ENCODE measurements at places on chromosomes 4 and X. TPM values are rescaled to one million over a fixed set of nuclear protein-coding genes. Genes with fewer than 3 reads are reported as not detected.

- DNase-seq, result no peak
Measured at GRCh38 chr4:73194064-73194463, 64.5 kb downstream of the ANKRD17 start.

DNA sequence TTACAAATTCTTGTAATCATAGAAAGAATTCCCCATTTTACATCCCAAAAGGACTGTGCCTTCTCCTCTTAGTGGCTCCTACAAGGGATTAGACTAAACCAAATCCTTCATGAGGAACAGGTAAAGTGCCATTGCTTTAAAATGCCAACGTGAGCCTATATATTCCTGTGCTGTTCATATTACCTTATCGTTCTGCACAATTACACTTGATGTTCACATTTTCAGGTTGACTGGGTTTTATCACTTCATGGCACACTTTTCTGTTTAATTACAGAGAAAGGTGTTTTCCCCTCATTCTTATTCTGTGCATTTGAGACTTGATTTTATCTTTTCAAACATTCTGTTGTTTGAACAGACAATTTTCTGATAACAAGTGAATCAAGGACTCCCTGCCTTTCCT is 645.6 kb upstream of the FTHL17 start:
- DNase-seq, result no peak

DNA sequence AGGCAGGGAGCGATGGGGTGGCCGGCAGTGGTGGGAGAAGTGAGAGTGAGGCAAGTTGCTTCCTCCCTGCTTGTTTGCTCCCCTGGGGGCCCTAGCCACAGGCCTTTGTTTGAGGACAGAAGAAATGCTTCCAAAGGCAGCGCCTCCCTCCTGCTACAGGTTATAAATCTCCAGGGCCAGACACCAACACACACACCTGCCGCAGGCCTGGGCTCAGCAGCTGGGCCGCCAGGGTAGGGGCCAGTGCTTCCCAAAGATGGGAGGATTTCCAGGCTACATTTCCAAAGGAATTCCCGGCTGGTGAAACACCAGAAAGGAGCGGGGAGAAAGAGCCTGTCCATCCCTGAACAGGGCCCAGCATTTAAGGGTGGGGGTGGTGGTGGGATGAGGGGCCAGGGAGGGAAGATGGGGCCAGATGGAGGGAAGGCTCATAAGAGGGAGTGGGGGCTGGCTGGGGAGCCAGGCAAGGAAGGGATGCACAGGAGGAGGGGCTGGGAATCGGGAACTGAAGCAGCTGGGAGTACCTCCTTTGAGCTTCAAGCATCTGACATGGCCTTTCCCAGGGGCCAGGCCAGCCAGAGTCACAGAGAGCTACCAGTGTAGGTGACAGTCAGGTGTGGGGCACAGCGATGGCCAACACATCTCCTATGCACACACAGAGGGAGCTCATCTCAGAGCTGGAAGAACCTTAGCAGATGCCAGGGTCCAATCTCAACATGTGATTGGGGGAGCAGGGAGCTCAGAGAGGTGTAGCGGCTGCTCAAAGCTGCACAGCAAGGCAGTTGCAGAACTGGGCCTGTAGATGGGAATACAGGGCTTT is 143.9 kb downstream of the PJA1 start:
- DNase-seq, result no peak

GRCh38 chr4:181860157-181860556 is 383.0 kb upstream of the TENM3 start:
- no peak for DNase-seq

DNA sequence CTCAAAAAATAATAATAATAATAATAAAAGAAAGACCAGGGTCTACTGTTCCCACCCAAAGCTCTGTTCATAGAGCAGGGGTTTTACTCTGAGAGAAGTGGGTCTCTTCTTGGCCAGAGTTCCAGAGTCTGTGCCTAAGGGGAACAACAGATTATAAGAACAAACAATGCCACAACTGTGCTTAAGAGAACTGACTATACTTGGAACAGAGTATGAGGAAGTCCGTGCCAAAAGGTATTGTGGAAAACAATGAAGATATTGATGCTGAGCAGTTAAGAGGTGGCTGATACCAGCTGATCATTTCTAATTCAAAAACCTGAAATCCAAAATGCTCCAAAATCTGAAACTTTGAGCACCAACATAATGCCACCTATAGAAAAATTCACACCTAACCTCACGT is 229.6 kb downstream of the FBXO8 start:
- DNase-seq, result no peak

DNA sequence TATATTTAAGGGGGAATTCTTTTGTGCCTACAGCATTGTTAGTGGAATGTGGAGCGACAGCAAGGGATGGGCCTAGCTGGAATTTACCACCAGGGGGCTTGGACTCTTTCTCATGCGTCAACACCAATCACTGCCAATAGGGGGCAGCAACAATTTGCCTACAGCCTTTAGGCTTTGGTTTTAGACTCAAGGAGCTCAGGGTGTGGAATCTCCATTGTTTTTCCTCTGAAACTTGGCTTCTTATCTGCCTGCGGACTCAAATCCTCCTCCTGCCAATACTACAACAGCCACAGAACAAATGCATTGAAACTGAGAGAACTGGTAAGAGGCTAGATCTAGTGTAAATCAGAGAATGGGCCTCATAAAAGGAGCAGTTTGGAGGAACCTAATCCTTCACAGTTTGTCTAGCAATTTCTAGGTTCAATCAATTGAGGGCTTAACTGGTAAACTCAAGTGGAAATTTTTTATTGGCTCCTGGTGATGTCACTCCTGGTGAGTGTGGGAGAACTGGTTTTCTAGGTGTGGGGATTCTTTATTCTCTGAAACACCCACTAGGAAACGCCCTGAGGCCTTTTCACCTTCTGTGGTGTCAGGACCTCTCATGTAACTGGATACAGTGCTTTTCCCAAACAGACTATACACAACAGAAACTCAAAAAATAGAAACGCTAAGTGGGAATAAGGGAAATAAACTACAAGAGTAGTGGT is 27.9 kb upstream of the TMSB4X start:
- DNase-seq, result peak; percentile 91

DNA sequence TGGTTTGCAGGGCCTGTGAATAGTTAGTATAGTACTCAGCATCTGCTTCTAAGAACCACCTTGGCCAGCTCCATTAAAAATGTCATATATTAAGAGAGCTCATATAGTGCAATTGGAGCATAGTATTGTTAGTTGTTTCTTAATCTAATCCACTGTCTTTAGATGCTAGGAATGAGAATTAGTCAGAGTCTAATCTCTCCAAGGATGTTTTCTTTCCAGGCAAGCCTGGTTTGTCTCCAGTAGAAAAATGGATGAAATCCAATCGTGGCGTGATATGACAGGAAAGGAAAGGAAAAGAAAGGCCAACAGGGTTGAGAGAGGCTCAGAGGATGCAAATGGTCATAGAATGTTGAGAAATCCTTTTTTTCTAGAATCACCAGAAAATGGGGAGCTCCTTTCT is 15.0 kb upstream of the TMEM164 start:
- no peak for DNase-seq

GRCh38 chrX:8946563-8946962 is 87.4 kb downstream of the FAM9B start:
- DNase-seq, result no peak

- no peak for DNase-seq
Measured at GRCh38 chrX:65582450-65583082, 48.0 kb upstream of the LAS1L start.

GRCh38 chr4:26298198-26298947 is 22.4 kb upstream of the RBPJ start:
- peak; percentile 17 for DNase-seq

DNA sequence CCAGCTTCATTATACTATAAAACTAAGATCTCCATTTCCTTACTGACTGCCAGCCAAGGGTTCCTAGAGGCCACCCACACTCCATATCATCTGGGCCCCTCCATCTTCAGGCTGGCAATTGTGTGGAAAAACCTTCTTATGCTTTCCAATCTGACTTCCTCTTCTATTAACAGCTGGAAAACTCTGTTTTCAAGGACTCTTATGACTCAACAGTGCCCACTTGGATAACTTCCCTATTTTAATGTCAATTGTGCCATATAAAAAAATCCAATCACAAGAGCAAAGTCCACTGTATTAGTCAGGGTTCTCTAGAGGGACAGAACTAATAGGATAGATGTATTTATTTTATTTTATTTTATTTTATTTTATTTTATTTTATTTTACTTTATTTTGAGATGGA is 41.0 kb upstream of the CPEB2 start:
- no peak for DNase-seq

DNA sequence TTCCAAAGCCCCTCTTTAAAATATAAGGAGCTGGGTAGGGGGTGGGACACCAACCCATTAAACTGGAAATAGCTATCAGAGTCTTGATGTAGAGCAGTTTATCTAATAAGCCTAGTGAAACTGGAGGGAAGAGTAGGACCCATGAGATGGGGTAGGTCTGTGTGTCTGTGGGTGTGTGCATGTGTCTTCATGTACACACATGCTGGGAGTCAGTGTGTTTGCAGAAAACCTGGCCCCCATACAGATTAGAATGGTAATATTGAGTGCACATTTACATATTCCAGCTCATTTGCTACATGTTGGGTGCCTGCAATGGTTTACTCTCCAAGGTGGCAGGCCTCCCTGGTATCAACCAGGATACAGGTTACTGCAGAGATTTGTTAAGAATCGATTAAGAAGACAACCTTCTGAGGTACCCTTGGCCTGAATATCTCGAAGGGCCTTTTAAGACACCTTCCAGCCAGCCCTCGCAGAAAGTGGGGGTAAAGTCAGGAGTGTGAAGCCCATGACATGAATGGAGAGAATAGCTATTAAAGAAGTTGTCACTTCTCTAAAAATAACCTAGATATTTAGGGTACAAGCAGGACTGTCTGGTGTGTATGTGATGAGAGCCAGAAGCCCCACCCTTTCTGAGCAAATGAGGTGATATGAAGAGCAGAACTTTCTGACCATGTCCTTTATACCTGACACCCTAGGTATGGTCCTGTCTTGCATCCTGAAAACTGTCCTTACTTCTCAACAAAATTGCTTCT is 75.7 kb upstream of the TEX13D start:
- no peak for DNase-seq

DNA sequence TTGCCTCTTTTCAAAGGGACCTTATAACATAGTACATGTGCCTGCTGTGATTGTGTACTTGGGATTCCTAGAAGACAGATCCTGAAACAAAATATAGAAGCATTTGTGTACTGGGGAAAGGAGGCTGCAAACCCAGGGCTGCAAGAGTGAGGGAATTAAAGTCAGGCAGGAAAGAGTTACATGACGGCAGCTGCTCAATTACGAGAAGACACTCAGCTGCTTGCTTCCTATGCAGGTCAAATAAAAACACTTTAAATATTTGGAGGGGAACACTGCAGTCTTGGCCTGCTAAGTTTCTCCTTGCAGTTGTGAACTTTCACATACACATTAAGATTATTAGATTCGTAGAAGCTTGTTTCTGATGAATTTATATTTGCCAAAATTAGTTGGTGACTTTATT is 191.9 kb upstream of the CXCL13 start:
- DNase-seq, result no peak

GRCh38 chrX:56728752-56729151 is 291 bp upstream of the NBDY start:
- no peak for DNase-seq

DNA sequence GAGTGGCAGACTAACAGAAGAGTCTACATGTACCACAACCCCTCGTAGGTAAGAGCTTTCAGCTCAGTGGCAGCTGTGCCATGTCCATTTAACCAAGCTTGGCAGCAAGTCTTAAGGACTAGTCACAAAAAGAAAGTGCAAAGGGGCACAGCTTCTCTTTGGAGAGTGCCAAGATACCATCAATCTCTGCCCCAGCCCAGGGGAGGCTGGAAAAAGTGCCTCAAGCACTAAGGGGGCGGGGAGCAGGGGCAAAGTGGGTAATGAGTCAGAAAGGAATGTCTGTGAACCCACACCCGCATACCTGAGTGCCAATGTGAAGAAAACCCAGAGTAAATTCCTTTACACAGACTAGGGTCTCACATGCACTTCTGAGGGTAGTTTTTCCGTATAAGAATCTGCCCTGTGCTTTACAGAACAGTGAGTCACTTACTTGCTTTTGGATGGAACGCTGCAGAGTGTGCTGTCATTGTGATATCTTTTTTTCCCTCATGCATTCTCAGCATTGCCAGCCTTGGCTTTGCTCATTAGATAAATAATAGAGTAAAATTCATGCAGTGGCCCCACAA is 219.8 kb downstream of the ZNF674 start:
- peak; percentile 86 for DNase-seq

DNA sequence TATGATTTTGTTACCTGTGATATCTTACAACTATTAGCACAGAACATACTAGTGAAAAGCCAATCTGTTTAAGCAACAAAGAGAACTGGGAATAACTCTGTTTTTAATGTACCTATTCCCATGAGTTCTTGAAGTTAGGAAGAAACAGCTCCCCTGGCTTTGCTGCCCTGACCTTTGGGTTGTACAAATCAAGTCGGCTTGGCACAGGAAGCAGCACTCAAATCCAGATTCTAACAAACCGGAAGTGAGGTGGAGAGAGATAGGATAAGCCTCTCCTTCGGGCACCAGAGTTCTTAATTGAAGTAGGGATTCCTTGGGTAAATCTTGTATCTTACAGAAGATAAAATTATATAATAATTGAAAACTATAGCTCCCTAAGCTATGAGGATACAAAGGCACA is 144.8 kb upstream of the CPEB2 start:
- no peak for DNase-seq

DNA sequence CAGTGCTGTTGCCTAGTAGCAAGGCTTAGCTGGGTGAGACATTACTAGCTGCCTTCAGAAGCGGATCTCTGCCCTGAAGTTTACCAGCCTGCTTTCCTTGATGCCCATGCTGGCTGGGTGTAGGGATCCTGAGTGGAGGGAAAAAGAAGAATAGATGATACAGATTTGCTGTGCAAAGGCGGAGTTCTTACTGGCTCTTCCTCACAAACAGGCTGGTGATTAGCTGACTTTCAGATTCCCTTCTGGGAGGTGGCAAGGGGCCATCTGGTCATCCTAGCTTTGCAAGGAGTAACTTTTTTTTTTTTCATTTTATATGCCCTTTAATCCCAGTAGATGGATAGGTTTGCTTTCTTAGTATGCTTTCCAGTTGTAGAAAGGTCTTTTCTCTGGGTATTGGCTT is 44.8 kb downstream of the SMARCA5 start:
- no peak for DNase-seq

DNA sequence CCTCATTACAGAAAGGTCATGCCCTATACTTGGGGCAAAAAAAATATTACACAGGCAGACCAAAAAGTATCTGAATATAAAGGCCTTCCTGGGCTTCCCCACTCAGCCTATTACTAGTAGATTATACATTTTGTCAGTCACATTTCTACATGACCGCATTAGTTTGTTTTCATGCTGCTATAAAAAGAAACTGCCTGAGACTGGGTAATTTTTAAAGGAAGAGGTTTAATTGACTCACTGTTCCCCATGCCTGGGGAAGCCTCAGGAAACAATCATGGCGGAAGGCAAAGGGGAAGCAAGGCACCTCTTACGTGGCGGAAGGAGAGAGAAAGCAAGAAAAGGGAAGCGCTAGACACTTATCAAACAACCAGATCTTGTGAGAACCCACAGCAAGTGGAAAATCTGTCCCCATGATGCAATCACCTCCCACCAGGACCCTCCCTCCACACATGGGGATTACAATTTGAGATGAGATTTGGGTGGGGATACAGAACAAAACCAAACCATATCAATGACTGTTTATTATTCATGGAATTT is 1312.0 kb downstream of the PCDH7 start:
- no peak for DNase-seq

GRCh38 chrX:46380148-46380752 is 165.0 kb downstream of the ZNF674 start:
- no peak for DNase-seq

Gene MEPE
- not detected for total RNA-seq

Gene GPC3
- 0.37 TPM for total RNA-seq

Gene TREX2
- total RNA-seq, result 0.49 TPM

Gene PNMA6A
- total RNA-seq, result not detected

Gene CCKAR
- not detected for total RNA-seq

Gene TMSB15C
- total RNA-seq, result 1.3 TPM

Gene CLDN2
- total RNA-seq, result not detected

Gene GAB1
- total RNA-seq, result 7.6 TPM

Gene LUZP4
- total RNA-seq, result not detected

Data from MCF 10A (cell line).